Osteoblast (primary cell): ENCODE measurements at places on chromosomes 6 and 20. TPM values are rescaled to one million over a fixed set of nuclear protein-coding genes. Genes with fewer than 3 reads are reported as not detected.

The FAM83D gene
- 1.8 and 2.2 TPM in 2 replicates for total RNA-seq

The MAN1A1 gene
- 67.2 and 79.6 TPM in 2 replicates for total RNA-seq

The RBPJL gene
- not detected in 2 replicates for total RNA-seq

The NRSN1 gene
- not detected in 2 replicates for total RNA-seq

The CST2 gene
- not detected in 2 replicates for total RNA-seq

The PTPRT gene
- not detected in 2 replicates for total RNA-seq

The NOX3 gene
- not detected in 2 replicates for total RNA-seq

The PRRT1 gene
- under 0.01 TPM in 1 of 2 replicates, not detected in the other for total RNA-seq

DNA sequence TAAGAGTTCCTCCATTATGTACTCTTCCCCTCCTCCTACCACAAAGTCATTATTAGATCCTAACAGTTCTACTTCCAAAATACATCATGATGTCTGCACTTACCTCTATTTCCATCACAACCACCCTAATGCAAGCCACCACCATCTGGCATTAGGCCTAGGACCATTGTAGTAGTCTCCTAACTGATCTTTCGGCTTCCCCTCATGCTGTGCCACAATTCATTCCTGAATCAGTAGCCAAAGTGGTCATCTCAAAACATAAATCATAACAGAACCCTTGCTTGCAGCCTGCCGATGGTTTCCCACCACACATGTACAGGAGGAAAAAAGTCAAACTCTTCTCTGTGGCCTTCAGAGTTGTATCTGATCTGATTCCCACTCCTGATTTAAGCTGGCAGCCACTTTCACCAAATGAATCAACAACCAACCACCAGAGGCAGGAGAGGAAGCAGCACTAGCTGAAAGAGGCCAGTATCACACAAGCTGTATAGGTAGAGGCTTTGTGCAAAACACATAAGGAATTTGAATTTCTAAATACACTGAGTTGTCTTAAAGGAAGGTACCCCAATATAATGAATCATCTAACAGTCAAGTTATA, 26.1 kb downstream of the FAM184A start:
- H3K4me3 ChIP-seq = no peak overlapping the region
- no peaks in the 10 kb centered on the region for H3K27me3 ChIP-seq
- no peak for DNase-seq
- no peak overlapping the region for H3K27ac ChIP-seq
- H3K4me1 ChIP-seq = no peaks in the 10 kb centered on the region
- H3K36me3 ChIP-seq = no peaks in the 10 kb centered on the region

- no peaks in the 10 kb centered on the region for H3K27me3 ChIP-seq
- H3K27ac ChIP-seq = peak overlapping the region; percentile 60
- no peaks in the 10 kb centered on the region for H3K36me3 ChIP-seq
- H3K4me3 ChIP-seq = no peak overlapping the region
- H3K4me1 ChIP-seq = peaks cover 52% of the 10 kb centered on the region
- peak; percentile 45 for DNase-seq
These were observed 17.2 kb downstream of the TAB2 start for GRCh38 chr6:149334682-149335160.

GRCh38 chr20:3815703-3816315, 4.5 kb upstream of the AP5S1 start:
- peaks cover 24% of the 10 kb centered on the region for H3K4me1 ChIP-seq
- DNase-seq = peak; percentile 21
- no peaks in the 10 kb centered on the region for H3K27me3 ChIP-seq
- H3K4me3 ChIP-seq = no peak overlapping the region

DNA sequence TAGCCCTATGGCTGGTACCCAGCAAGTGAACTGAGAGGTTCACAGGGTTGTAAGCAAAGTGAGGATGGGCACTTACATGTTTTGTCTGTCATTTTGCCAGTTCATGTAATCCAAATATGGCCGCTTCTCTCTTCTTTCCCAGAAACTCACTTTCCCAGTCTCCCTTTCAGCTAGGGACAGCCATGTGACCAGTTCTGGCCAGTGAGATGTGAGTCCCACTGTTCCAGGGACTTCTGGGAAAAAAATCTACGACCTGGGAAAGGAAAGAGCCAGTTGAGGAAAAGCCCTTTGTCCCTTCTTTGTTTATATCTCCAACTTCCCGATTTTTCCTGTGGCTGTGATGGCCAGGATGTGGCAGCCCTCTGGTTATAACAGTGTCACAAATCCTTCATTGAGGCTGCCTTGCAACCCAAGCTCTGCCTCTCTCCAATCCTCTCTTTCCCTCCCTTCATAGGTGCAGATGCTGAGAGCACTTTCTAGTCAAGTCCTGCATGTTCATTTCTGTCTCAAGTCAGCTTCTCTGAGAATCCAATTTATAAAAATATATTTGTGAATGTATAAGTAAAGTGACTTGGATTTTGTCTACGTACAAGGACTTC, 148.6 kb upstream of the ZFP64 start:
- H3K36me3 ChIP-seq = no peaks in the 10 kb centered on the region
- no peaks in the 10 kb centered on the region for H3K27me3 ChIP-seq
- no peak overlapping the region for H3K27ac ChIP-seq
- H3K4me3 ChIP-seq = no peak overlapping the region

DNA sequence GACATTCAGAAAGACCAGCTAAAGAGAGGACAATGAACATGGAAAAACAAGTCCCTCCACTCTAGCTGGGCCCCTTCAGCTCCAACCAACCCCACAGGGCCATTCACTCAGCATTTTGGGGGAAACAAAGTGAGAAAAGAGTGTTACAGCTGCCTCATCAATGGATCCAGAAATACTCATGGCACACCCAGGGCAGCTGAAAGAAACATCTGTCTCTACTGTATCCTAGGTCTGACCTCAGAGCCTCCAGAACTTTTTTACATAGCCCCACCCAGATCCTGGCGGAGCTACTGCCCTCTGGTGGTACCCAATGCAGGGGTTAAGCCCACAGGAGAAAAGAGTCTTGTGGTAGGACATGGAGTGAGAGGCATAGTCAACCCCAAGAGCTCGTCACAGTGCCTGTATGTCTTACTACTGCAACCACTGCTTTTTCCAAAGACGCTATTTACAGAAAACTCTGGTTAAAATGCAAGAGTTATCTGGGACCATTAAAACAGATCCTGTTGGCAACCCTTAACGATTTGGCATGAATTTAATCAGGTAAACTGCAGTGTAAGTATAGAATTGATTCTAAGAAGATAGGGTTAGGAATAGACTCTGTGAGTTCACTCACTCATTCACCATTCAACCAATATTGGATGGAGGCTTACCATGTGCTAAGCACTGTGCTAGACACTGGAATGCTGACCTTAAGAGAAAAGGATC, 37.4 kb upstream of the FAM83C start:
- peak; percentile 15 for DNase-seq
- no peak overlapping the region for H3K27ac ChIP-seq
- peaks cover 27% of the 10 kb centered on the region for H3K4me1 ChIP-seq
- no peak overlapping the region for H3K4me3 ChIP-seq
- peaks cover 4% of the 10 kb centered on the region for H3K36me3 ChIP-seq
- no peaks in the 10 kb centered on the region for H3K27me3 ChIP-seq

DNA sequence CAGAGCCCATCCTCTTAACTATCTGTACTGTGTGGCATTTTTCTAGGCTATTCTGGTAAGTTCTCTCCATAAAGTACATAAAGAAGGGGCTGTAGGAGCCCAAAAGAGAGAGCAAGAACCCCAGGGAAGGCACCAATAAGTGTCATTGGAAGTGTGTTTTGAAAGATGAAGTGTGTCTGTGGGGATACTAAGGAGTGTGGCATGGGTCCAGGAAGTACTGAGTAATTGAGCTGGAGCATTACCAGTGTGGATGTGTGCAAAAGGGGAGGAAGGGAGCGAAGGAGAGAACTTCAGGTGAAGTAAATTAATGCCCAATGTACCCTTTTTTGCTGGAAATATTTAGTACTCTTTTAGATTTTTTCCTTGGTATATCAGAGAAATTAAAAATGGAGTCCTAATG, 63.9 kb downstream of the KCNS1 start:
- H3K27me3 ChIP-seq = no peaks in the 10 kb centered on the region
- H3K36me3 ChIP-seq = no peaks in the 10 kb centered on the region
- H3K4me3 ChIP-seq = no peak overlapping the region
- no peak for DNase-seq
- H3K27ac ChIP-seq = peak overlapping the region; percentile 65

DNA sequence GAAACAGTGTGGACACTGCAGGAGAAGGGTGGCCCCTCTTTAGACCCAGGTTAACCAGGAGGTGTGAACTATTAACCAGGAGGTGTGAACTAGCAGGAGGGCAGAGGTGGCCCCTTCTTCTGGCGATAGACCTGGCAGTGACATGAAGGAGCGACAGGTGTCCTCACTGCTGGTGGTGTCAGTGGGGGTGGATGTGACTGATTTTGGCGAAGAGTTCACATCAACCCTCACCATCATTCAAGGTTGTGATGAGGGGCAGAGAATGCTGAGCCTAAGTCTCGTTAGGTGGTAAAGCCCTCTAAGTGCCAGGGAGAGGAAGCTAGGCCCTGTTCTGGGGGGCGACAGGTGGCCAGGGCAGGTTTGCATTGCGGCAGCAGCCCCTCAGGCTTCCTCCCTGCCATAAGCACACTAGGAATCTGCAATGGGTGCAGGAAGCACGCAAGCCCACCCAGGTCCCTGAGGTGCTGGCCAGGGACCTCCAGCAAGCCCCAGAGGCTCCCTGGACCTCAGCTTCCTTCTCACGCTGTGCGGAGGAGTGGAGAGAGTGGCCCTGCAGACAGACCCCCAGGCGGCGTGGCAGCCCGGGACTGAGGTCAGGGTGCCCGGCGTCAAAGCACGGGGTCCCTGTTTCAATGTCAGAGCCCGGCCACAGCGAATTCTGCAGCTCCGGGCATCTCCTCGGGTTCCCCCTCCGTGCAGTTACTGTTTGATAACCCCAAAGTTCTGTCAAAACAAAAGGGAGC, 13.7 kb downstream of the NPEPL1 start:
- no peaks in the 10 kb centered on the region for H3K4me1 ChIP-seq
- peak; percentile 56 for DNase-seq
- no peaks in the 10 kb centered on the region for H3K27me3 ChIP-seq
- no peak overlapping the region for H3K4me3 ChIP-seq

GRCh38 chr6:142374965-142375733, 73.3 kb downstream of the ADGRG6 start:
- H3K36me3 ChIP-seq = no peaks in the 10 kb centered on the region
- H3K27me3 ChIP-seq = no peaks in the 10 kb centered on the region
- no peak overlapping the region for H3K4me3 ChIP-seq
- H3K27ac ChIP-seq = peak overlapping the region; percentile 75
- DNase-seq = peak; percentile 60

DNA sequence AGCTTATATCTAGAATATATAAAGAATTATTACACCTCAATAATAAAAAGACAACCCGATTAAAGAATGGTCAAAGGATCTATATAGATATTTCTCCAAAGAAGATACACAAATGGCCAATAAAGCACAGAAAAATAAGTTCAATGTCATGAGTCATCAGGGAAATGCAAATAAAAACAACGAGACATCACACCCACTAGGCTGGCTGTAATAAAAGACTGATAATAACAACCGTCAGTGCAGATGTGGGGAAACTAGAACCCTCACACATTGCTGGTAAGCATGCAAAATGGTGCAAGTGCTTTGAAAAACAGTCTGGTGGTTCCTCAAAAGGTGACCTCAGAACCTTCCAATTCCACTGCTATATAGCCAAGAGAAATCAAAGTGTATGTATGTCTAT, 33.0 kb downstream of the TBX18 start:
- no peaks in the 10 kb centered on the region for H3K4me1 ChIP-seq
- H3K27me3 ChIP-seq = no peaks in the 10 kb centered on the region
- H3K4me3 ChIP-seq = no peak overlapping the region
- no peak overlapping the region for H3K27ac ChIP-seq
- peaks cover 8% of the 10 kb centered on the region for H3K36me3 ChIP-seq

DNA sequence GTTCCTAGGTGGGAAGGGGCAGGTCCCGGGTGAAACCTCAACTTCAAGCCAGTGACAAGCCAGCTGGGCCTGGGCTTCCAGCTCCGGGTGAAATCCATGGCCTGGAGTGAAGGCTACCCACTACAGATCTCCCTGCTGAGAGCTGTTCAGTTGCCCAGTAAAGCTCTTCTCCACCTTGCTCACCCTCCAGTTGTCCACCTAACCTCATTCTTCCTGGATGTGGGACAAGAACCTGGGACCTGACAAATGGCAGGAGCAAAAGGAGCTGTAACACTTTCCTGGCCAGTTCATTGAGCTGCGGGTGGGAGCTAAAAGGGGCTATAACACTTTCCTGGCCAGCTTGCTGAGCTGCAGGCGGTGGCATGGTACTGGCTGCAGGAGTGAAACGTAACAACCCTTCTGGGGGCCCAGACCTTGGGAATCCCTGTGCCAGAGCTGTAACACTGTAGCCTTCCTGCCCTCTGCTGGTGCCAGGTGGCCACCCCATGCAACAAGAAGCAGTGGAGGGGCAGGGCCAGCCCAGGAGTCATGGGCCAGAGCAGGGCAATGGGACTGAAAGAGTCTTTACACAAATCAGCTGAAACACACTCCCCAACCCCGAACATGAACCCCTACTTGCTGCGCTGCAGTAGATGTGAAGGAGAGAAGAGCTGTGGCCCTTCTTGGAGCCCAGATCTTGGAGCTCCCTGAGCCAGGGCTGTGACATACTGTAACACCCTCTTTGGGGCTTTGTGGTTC, 3.6 kb upstream of the HINT3 start:
- no peak overlapping the region for H3K4me3 ChIP-seq
- peaks cover 34% of the 10 kb centered on the region for H3K4me1 ChIP-seq
- peak; percentile 73 for DNase-seq

DNA sequence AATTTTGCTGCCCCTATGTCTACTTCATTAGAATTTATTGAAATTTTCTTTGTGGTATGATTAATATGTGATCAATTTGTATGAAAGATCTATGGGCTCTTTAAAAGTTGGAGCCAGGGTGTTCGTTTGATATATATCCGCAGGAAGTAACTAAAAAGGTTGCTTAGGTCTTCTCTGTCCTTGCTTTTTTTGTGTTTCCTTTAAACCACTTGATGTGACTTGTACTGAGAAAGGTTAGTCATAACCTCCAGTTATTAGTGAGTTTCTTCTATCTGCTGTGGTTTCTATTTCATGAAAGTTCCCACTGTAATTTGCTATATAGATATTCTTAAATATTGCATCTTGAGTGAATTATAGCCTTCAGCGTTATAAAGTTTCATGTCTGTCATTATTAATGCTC, 585.3 kb upstream of the ARID1B start:
- no peaks in the 10 kb centered on the region for H3K4me1 ChIP-seq
- no peaks in the 10 kb centered on the region for H3K36me3 ChIP-seq
- no peak for DNase-seq
- H3K27ac ChIP-seq = no peak overlapping the region
- no peaks in the 10 kb centered on the region for H3K27me3 ChIP-seq
